ENCODE measurements at places on chromosomes 2 and 18.

DNA sequence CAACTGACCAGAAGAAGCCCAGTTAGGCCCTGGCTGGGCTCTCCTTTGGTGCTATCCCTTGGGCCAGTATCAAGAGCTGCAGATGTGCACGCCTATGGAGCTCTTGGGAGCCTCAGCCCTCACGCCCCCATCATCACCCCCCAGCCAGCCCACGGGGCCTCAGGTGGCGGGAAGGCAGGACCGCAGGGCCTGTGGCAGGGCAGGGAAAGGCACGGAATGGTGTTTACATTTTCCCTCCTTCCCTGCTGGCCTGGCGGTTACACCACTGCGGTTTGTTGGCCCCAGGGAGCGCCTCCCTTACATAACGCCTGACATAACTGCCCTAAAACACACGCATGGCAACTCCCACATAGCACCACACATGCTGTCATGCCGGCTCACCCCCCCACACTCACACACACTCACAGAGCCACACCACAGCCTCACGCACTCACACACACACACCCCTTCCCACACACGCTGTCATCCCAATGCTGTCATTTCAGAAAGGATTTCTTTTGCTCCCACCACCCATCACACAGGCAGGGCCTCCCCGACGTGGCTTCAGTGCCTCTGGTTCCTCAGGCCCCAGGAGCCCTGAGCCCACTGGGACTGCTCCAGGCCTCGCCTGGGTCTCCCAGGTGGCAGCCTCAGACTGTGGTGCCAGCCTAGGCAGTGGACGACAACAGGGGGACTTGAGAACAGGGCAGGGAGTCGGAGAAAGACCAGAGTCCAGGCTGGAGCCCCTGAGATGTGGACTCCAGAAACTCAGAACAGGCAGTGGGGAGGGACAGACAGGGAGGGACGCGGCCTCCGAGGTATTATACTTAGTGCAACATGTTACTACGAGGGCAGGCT lies 15.7 kb downstream of the ZFP36L2 start:
- no peaks in the 10 kb centered on the region for H3K36me3 ChIP-seq
- H3K4me1 ChIP-seq = no peaks in the 10 kb centered on the region
- peak; percentile 46 for DNase-seq
- no peak overlapping the region for H3K4me3 ChIP-seq
- H3K27me3 ChIP-seq = no peaks in the 10 kb centered on the region

- no peaks in the 10 kb centered on the region for H3K27me3 ChIP-seq
- no peaks in the 10 kb centered on the region for H3K36me3 ChIP-seq
- H3K27ac ChIP-seq = no peak overlapping the region
These were observed 101.6 kb upstream of the FAM136A start for GRCh38 chr2:70403267-70404053.

DNA sequence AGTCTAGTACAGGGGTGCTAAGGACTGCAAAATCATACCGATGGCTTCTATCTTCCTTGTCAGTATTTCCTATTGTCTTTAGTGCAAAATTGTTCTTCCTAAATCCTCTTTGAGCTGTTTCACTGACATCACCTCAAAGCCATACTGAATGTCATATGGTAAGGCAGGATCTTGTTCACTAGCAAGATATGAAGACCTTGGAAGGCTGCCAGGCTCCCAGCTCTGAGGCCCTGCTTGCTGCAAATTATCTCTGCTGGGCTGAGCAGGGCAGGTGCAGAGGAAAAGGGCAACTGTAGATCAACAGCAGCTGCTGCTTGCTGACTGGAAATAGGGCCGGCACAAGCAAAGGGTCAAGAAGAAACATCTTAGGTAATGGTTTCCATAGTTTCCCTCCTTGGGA lies 58.2 kb downstream of the PMAIP1 start:
- no peak overlapping the region for H3K4me3 ChIP-seq
- no peaks in the 10 kb centered on the region for H3K4me1 ChIP-seq
- no peaks in the 10 kb centered on the region for H3K36me3 ChIP-seq
- DNase-seq = peak; percentile 27
- no peak overlapping the region for H3K27ac ChIP-seq

DNA sequence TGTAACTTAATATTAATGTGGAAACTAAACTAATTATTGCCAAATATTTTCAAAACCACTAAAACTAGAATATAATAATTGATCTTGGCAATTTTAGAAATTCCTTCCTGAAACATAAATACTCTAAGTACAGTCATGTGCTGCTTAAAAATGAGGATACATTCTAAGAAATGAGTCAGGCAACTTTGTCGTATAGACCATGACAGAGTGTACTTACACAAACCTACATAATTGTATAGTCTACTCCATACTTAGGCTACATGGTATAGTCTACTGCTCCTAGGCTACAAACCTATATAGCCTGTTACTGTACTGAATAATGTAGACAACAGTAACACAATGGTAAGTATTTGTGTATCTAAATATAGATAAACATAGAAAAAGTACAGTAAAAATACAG lies 27.6 kb downstream of the FEZ2 start:
- H3K27me3 ChIP-seq = no peaks in the 10 kb centered on the region
- peaks cover 5% of the 10 kb centered on the region for H3K4me1 ChIP-seq
- DNase-seq = no peak
- H3K4me3 ChIP-seq = no peak overlapping the region

DNA sequence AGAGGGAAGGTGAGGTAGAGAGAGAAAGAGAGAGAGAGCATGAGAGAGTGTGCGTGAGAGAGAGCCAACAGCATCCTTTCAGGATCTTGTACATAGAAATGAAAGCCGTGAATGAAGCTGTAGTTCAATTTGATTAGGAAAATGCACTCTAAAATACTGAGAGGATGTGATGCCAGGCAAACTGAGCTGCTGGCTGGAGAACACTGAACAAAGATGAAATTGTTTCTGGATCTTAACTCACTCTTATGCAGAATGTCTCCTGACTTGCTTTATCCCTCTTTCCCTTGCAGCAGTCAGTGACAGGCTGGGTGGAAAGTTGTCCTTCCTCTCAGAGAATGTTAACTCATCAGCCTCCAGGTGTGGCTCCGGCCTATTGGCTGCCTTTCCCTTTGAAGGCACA lies 10.7 kb downstream of the LYPD1 start:
- H3K4me1 ChIP-seq = no peaks in the 10 kb centered on the region
- no peak overlapping the region for H3K27ac ChIP-seq
- no peaks in the 10 kb centered on the region for H3K36me3 ChIP-seq
- no peaks in the 10 kb centered on the region for H3K27me3 ChIP-seq

- no peak overlapping the region for H3K27ac ChIP-seq
- H3K4me1 ChIP-seq = no peaks in the 10 kb centered on the region
- H3K36me3 ChIP-seq = no peaks in the 10 kb centered on the region
- no peak overlapping the region for H3K4me3 ChIP-seq
These were observed 322.1 kb upstream of the THUMPD2 start for GRCh38 chr2:40101131-40101575.

DNA sequence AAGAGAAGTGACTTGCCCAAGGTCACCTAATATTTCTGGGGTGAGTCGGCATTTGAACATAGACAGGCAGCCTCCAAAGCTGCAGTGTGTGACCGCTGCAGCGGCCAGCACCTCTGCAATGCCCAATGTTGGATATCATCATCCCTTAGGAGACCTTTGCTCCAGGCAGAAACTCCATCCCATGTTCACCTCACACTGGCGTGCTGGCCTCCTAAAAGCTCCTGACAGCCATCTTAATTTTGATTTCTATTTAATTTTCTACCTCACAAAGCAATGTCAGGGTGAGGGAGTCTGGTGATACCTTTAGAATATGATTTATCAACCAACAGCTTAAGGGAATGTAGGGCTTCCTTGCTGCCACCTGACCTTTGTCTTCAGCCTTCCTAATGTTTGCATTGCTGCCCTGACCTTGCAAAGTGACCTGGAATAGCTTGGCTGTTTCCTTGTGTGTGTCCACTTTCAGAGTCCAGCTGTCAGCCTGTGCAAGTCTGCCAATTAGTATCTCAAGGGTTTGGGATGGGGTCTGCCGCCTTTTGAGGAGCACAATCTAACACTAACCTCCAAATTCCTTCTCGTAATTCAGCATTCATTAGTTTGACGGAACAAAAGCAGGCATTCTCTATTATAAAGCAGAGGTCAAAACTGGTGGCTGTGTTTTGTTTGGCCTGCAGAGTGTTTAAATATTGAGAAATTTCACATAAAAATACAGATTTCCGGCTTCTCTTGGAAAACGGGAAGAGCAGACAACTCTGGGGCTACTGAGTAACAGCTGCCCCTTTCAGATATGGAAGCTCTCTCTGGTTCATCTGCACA lies 127.6 kb downstream of the PLEKHM3 start:
- H3K4me3 ChIP-seq = no peak overlapping the region
- H3K36me3 ChIP-seq = no peaks in the 10 kb centered on the region
- no peaks in the 10 kb centered on the region for H3K27me3 ChIP-seq
- H3K4me1 ChIP-seq = peaks cover 11% of the 10 kb centered on the region

DNA sequence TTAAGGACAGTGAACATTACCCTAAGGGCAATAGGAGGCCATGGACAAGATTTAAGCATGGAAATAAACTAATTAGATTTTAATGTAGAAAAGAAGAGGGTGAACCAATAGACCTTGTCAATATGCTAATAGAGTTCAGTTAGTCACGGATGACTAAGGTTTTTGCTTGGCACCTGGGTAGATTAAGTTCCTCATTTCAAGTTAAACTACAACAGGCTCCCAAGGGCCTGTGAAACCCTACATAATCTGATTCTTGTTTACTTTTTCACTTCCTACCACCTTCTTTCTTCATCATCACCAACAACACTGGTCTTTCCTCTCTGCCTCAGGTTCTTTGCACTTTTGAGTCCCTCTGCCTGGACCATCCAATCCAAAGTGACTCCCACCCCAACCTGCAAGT lies 14.8 kb downstream of the SP110 start:
- H3K27me3 ChIP-seq = no peaks in the 10 kb centered on the region
- no peak overlapping the region for H3K27ac ChIP-seq
- no peak overlapping the region for H3K4me3 ChIP-seq
- DNase-seq = no peak

DNA sequence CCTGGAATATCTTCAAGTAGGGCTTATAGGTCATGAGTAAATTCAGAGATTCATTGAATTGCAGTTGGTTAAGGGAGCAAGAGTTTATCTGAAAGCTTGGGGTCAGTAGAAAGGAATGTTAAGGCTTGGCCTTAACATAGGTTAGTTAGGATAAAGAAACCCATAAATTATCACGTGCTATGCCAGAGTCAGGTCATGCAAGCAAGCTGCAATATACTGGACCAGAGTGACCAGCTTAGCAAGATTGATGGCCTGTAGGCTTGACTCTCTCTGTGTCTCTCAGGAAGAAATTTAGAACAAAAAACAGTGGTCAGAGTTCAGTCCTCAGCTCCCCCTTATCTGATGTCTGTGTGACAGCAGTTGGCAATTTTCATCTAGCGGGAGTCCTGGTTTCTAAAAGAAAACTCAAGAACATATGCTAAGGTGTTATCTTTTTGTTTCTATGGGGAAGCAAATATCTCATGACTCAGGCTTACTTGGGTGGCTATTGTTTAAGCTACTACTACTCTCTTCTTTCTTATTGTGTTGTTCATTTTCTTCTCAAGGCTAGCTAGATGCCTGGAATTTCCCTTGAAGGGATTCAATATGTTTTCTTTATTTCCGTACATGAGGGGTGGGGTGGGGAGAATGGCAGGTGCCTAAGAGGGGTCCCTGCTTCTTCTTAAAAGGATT lies 28.7 kb upstream of the MARCO start:
- H3K27me3 ChIP-seq = no peaks in the 10 kb centered on the region
- DNase-seq = no peak
- no peak overlapping the region for H3K27ac ChIP-seq

DNA sequence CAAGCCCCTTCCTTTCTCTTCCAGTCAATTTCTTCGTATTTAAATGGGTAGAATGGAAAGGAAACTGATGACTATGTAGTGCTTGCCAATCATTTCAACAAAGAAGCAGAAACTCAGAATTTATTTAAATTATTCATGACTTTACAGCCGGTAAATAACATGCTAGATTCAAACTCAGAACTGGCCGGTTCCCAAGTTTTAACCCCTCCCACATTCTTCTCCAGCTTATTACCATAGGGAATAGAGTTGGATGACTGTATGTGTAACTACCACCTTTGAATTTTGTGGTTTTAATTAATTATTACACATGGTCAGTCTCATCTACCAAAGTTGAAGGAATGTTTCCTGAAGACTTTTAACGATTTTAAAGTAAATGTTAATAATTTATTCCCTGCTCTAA lies 819.3 kb upstream of the LRATD1 start:
- H3K36me3 ChIP-seq = no peaks in the 10 kb centered on the region
- H3K27me3 ChIP-seq = no peaks in the 10 kb centered on the region
- no peak overlapping the region for H3K27ac ChIP-seq
- no peaks in the 10 kb centered on the region for H3K4me1 ChIP-seq
- no peak overlapping the region for H3K4me3 ChIP-seq
- no peak for DNase-seq

DNA sequence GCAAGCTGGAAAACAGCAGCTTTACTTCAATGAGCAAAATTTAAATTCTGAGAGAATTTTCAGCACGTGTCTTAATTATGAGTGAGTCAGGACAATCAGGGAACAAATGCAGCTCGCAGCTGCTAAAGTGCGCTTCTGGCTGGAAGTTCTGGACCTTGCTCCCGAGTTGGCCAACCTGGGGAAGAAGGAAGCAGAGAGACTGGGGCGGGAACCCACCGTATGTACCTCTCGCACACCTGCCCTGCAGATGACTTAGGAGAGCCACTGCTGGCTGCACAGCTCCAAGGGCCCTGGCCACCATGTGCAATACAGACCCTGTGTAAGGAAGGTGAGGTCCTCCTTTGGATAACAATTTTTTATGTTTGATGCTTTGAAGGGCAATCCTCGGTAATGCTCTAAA lies 42.4 kb downstream of the REEP1 start:
- no peaks in the 10 kb centered on the region for H3K27me3 ChIP-seq
- H3K4me3 ChIP-seq = no peak overlapping the region
- H3K27ac ChIP-seq = no peak overlapping the region
- no peaks in the 10 kb centered on the region for H3K36me3 ChIP-seq

DNA sequence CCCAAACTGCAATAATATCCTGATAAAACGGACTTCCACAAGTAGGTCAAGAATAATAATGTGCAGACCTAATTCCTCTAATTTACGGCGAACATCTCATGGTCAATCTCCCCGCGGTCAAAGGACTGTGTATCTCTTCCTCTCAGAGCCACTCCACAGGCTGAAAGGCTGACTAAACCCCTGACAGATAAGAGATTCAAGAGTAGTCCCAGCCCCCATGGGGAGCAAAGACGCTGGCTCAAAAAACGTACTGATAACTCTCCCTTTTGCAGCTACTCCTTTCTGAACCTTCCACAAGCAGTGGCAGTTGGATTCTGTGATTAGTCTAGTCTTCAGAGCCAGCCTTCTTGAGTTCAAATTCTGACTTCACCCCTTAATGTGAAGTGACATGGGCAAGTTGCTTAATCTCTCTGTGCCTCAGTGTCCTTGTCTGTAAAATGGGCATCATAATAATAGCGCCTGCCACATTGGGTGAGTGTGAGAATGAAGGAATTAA lies 19.7 kb upstream of the IL18R1 start:
- H3K27ac ChIP-seq = no peak overlapping the region
- no peaks in the 10 kb centered on the region for H3K27me3 ChIP-seq

DNA sequence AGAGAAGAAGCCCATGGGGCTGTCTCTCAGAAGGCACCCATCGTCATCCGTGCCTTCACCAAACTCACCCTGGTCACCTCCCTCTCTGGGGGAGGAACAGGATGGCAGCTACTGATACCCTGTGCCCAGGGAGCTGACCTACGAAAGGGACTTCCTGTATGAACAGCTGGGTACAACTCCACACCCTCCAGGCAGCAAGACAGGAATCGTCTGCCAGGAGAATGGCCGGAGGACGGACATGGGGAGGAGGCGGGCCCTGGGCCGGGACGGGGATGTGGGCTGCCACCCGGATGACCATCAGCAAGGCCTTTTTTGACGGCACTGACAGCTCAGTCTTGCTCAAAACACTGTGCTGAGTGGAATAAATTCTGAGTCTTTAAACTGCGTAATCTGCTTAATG lies 243.6 kb downstream of the HDAC4 start:
- DNase-seq = no peak
- H3K4me1 ChIP-seq = no peaks in the 10 kb centered on the region
- peaks cover 10% of the 10 kb centered on the region for H3K36me3 ChIP-seq
- H3K27me3 ChIP-seq = no peaks in the 10 kb centered on the region
- no peak overlapping the region for H3K4me3 ChIP-seq
- no peak overlapping the region for H3K27ac ChIP-seq

Data from pancreas (tissue), 10 donors.